ENCODE measurements at places on chromosomes 4 and X. TPM values are rescaled to one million over a fixed set of nuclear protein-coding genes. Genes with fewer than 3 reads are reported as not detected.

ANOS1 gene
- 3.2 TPM for total RNA-seq

SPANXC gene
- total RNA-seq = not detected

FRAS1 gene
- 8.8 TPM for total RNA-seq

SMARCA1 gene
- total RNA-seq = 26.8 TPM

NMU gene
- total RNA-seq = 8.1 TPM

GK gene
- 7.6 TPM for total RNA-seq

XAGE1A gene
- not detected for total RNA-seq

DNA sequence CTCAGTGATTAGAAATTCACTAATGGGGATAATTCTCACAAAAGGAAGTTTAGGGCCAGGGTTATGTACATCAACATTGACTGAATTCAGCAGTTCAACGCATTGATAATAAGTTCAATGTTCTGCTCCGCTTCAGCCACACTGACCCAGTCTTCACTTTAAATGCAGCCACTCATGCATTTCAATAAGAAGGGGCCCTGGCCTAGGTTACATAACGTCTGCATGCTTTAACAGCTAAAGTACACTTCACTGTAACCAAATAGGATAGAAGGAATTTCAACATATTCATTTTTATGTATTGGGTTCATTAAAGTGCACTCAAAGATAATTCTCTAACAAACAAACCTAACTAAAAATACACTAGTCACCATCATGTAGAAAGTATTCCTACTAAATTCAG, 12.8 kb upstream of the TSPAN7 start:
- no peak for DNase-seq
- no peak overlapping the region for H3K27ac ChIP-seq
- no peaks in the 10 kb centered on the region for H3K27me3 ChIP-seq
- H3K4me3 ChIP-seq = no peak overlapping the region
- H3K4me1 ChIP-seq = no peaks in the 10 kb centered on the region

GRCh38 chrX:132071254-132071653, 48.2 kb downstream of the STK26 start:
- H3K27ac ChIP-seq = no peak overlapping the region
- no peak overlapping the region for H3K4me3 ChIP-seq
- H3K4me1 ChIP-seq = no peaks in the 10 kb centered on the region
- H3K27me3 ChIP-seq = no peaks in the 10 kb centered on the region

GRCh38 chr4:1290165-1290977, 680 bp downstream of the MAEA start:
- DNase-seq = no peak
- H3K4me1 ChIP-seq = peaks cover 61% of the 10 kb centered on the region
- H3K4me3 ChIP-seq = peak overlapping the region; percentile 69
- no peaks in the 10 kb centered on the region for H3K27me3 ChIP-seq

- DNase-seq = no peak
- H3K27me3 ChIP-seq = no peaks in the 10 kb centered on the region
- no peak overlapping the region for H3K27ac ChIP-seq
- peaks cover 13% of the 10 kb centered on the region for H3K4me1 ChIP-seq
- H3K4me3 ChIP-seq = no peak overlapping the region
These were observed 12.7 kb downstream of the GAB3 start for GRCh38 chrX:154738011-154738738.

- H3K27me3 ChIP-seq = no peaks in the 10 kb centered on the region
- DNase-seq = no peak
- no peaks in the 10 kb centered on the region for H3K4me1 ChIP-seq
- no peak overlapping the region for H3K4me3 ChIP-seq
- no peak overlapping the region for H3K27ac ChIP-seq
These were observed 47.7 kb downstream of the MANBA start for GRCh38 chr4:102713096-102713495.

GRCh38 chr4:98643755-98644154, 14.7 kb downstream of the TSPAN5 start:
- no peaks in the 10 kb centered on the region for H3K36me3 ChIP-seq
- H3K4me3 ChIP-seq = no peak overlapping the region
- H3K4me1 ChIP-seq = peaks cover 25% of the 10 kb centered on the region
- H3K27me3 ChIP-seq = no peaks in the 10 kb centered on the region
- no peak for DNase-seq

DNA sequence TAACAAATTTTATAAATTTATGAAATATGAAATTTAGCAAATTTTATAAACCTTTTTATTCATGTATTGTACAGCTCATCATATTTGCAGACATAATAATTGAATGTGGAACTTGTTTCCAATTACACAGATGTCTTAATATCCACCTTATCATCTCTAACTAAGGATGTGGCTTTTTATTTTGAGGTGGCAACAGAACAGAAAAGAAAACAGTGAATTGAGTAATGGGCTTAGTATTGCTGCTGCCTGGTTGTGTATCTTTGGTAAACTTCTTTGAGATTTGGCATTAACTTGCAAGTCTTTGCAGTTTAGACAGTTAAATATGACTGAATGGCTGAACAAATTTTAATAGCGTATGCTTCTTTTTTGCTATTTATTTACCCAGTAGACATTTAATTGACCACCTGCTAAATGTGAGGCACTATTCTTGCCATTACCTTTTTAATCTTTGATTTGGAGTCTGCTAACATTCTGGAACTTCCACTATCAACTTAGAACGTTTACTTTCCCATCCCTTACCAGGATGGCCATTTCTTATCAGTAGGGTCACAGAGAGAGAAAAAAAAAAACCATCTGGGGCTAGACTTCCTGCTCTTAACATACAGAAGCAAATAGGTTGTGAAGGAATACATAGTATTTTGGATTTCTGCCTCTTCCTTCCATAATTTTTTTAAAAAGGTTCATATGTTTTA, 44.8 kb downstream of the CLCN3 start:
- no peaks in the 10 kb centered on the region for H3K27me3 ChIP-seq
- H3K4me1 ChIP-seq = peaks cover 24% of the 10 kb centered on the region
- H3K27ac ChIP-seq = no peak overlapping the region
- no peak for DNase-seq
- H3K36me3 ChIP-seq = peaks cover 5% of the 10 kb centered on the region

DNA sequence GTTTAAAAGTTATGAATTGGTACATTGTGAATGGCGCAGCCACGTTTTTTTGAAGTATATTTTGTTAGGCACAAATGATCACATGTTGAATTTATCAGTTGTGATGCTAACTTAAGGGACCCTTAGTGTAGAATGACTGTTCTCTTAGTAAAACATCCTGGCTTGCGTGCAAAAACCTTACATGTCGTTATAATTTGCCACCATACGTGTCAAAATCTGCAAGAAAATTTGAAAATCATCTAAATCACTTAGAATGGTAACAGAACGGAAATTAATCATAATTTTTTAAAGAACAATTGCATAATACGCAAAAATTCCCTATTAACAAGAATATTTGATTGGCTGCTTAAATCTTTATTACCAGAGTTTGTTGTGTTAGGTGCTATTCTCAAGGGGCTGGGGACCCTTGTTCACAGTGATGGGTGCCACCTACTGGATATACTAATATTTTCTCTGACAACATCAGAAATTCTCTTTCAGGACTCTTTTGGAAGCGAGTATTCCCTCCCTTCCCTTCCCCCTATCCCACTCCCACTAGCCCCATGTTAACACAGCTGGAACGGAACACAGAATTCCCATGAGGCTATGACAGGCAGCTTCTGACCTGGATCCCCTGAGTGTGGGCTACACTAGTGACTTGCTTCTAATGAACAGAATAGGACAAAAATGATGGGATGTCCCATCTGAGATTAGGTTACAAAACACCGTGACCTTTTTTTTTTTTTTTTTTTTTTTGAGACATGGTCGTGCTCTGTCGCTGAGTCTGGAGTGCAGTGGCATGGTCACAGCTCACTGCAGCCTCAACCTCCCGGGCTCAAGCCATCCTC, 71.8 kb downstream of the SUPT20HL2 start:
- H3K36me3 ChIP-seq = no peaks in the 10 kb centered on the region
- peaks cover 16% of the 10 kb centered on the region for H3K4me1 ChIP-seq
- no peaks in the 10 kb centered on the region for H3K27me3 ChIP-seq
- DNase-seq = no peak
- no peak overlapping the region for H3K27ac ChIP-seq
- no peak overlapping the region for H3K4me3 ChIP-seq

DNA sequence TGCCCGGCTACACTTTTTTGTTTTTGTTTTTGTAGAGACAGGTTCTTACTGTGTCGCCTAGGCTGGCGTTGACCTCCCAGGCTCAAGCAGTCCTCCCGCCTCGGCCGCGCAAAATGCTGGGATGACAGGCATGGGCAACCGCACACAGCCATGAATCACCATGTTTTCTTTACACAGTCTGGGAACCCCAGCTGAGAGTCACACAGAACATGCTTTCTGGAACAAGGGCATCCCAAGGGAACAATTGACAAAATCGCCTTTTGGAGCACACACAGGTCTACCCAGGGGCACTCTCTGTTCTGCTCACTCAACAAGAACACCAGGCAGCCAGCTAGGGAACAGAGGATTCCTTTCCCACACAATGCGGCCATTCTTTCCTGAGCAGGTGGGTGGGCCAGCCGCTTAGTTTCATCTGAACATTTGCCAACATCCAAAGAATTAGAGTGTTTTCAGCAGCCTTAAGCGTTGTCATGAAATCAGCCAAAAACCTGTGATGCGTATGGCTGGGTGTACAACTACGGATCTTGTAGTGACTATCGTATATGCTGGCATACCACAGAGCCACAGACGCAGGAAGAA, 15.7 kb downstream of the PRKX start:
- H3K27me3 ChIP-seq = no peaks in the 10 kb centered on the region
- H3K4me3 ChIP-seq = no peak overlapping the region
- H3K27ac ChIP-seq = no peak overlapping the region
- H3K36me3 ChIP-seq = no peaks in the 10 kb centered on the region
- peaks cover 21% of the 10 kb centered on the region for H3K4me1 ChIP-seq
- DNase-seq = no peak

DNA sequence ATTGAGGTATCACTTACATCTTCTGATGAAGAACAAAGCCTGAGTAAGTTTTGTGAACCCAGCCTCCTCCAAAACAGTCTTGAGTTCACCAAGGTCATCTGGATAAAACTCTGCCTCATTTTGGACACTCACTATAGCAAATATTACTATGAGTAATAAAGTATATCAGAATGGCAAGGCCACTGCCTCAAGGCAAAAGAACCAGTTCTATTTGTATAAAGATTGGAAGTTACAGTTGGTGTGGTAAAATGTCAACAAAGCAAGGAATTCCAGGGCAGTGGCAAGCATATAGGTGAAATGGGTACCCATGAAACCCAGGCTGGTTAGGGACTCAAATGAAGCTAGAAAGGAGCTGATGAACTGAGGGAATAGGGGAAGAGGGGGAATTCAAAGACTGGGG, 2.4 kb upstream of the ARHGEF6 start:
- H3K36me3 ChIP-seq = no peaks in the 10 kb centered on the region
- no peak overlapping the region for H3K27ac ChIP-seq
- H3K27me3 ChIP-seq = no peaks in the 10 kb centered on the region

- no peaks in the 10 kb centered on the region for H3K27me3 ChIP-seq
- H3K4me1 ChIP-seq = no peaks in the 10 kb centered on the region
- H3K27ac ChIP-seq = no peak overlapping the region
- no peaks in the 10 kb centered on the region for H3K36me3 ChIP-seq
- DNase-seq = no peak
- H3K4me3 ChIP-seq = no peak overlapping the region
These were observed 1.3 kb downstream of the ASB12 start for GRCh38 chrX:64229154-64229553.

- no peaks in the 10 kb centered on the region for H3K36me3 ChIP-seq
- no peaks in the 10 kb centered on the region for H3K27me3 ChIP-seq
- no peak overlapping the region for H3K4me3 ChIP-seq
- no peaks in the 10 kb centered on the region for H3K4me1 ChIP-seq
- no peak overlapping the region for H3K27ac ChIP-seq
These were observed 179.2 kb downstream of the AMELX start for GRCh38 chrX:11472381-11472780.

GRCh38 chr4:121697564-121697963, 784 bp upstream of the ANXA5 start:
- no peaks in the 10 kb centered on the region for H3K27me3 ChIP-seq
- no peak for DNase-seq
- H3K4me3 ChIP-seq = peak overlapping the region; percentile 94
- no peaks in the 10 kb centered on the region for H3K36me3 ChIP-seq

- H3K27me3 ChIP-seq = no peaks in the 10 kb centered on the region
- H3K4me1 ChIP-seq = no peaks in the 10 kb centered on the region
- H3K4me3 ChIP-seq = no peak overlapping the region
- no peaks in the 10 kb centered on the region for H3K36me3 ChIP-seq
These were observed 18.2 kb downstream of the VAMP7 start for GRCh38 chrX:155899366-155899765.

GRCh38 chrX:17854531-17854930, 6.6 kb downstream of the RAI2 start:
- H3K27me3 ChIP-seq = no peaks in the 10 kb centered on the region
- peaks cover 4% of the 10 kb centered on the region for H3K4me1 ChIP-seq
- H3K4me3 ChIP-seq = no peak overlapping the region
- H3K27ac ChIP-seq = peak overlapping the region; percentile 66
- no peak for DNase-seq

DNA sequence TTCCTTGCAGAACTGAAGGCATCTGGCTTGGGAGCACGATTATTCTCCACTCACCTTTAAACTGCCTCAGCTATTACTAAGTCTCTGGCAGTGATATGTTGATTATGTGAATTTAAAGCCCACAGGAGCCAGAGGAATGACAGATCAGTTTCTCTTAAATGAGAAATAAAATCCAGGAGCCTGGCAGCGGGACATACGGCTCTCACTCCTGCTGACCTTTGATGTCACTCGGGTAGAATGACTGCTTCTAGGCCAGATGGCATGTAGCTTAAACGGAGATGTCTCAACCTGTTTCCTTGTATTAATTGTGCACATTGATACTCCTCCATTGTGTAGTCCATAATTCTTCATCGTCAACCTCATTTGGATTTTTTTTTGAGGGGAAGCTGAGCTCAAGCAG, 4.0 kb upstream of the CBLL2 start:
- no peak overlapping the region for H3K27ac ChIP-seq
- H3K27me3 ChIP-seq = no peaks in the 10 kb centered on the region
- H3K4me3 ChIP-seq = no peak overlapping the region
- H3K4me1 ChIP-seq = no peaks in the 10 kb centered on the region

- no peaks in the 10 kb centered on the region for H3K36me3 ChIP-seq
- H3K27ac ChIP-seq = no peak overlapping the region
- H3K4me3 ChIP-seq = no peak overlapping the region
- H3K27me3 ChIP-seq = no peaks in the 10 kb centered on the region
These were observed 87.2 kb upstream of the MCF2 start for GRCh38 chrX:139795196-139795595.

GRCh38 chrX:41198410-41198809, 113.2 kb downstream of the USP9X start:
- H3K4me1 ChIP-seq = no peaks in the 10 kb centered on the region
- peaks cover 36% of the 10 kb centered on the region for H3K36me3 ChIP-seq
- H3K27ac ChIP-seq = no peak overlapping the region
- no peaks in the 10 kb centered on the region for H3K27me3 ChIP-seq

GRCh38 chr4:139764182-139764581, 98.6 kb downstream of the MGST2 start:
- no peak overlapping the region for H3K4me3 ChIP-seq
- no peaks in the 10 kb centered on the region for H3K27me3 ChIP-seq
- peak overlapping the region; percentile 57 for H3K27ac ChIP-seq
- H3K4me1 ChIP-seq = peaks cover 11% of the 10 kb centered on the region

- H3K27me3 ChIP-seq = no peaks in the 10 kb centered on the region
- DNase-seq = no peak
- peaks cover 33% of the 10 kb centered on the region for H3K4me1 ChIP-seq
- H3K27ac ChIP-seq = peak overlapping the region; percentile 12
These were observed 7.7 kb downstream of the EDNRA start for GRCh38 chr4:147488556-147488955.
